Posterior cingulate gyrus (tissue), 11 donors: ENCODE measurements at places on chromosomes 11 and 22.
A peak's percentile ranks its signal among the peaks of the same experiment; 100 is the strongest.

DNA sequence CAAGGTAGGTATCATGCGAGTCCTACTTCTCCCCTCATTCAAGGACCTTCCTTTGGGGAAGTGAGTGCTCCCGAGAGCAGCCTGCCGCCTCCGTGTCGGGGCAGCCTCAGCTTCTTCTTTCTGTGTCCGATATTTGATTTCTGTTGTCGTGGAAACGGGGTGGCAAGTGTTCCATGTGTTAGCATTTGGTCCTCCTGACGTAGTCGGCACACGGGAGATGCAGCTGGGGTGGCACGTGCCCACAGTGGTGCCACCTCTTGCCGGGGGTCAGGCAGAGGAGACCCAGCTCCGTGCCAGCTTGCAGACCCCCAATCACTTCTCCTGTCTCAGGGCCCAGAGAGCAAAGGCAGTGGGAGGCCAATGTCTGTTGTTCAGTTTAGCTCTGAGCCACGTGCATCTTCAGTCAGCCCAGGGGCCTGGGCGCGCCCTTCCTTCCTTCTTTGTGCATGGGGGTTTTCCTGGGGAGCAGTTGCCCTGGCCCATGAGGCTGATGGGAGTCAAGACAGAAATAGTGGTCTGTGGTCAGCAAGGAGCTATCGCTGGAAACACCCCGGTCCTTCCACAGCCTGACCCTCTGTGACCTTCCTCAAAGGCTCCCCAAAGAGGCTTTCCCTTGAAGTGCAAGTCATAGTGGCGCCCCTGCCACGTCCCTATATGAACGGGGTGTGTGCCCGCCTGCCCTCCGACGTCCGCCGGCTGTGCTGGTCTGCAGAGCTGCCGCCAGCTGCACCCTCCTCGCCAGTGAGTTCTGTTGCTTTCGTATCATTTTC, 44.5 kb downstream of the PARVB start:
- no peak for DNase-seq

DNA sequence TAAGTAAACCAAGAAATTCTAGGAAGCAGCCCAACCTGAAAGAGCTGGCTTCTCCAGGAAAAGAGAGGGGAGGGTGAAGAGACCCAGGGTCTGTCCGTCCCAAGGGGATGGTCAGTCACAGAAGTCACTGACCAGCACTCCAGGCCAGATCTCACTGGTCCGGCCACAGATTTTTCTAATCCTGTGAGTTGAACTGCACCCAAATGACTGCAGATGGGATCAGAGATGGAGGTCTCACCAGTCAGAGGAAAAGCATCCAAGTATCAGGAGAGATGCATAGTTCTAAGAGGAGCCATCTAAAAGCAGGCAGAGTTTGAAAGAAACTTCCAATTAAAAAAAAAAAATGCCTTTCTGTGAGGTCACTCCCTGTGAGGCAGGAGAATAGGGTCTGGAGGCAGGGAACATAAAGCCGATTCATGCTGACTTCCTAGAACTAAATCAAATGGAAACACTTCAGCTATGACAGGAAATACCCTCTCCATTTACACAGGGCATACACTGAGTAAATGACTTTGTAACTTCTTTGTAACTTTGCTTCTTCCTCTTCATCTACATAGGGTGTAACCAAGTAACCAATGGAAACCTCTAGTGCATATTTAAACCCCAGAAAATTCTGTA, 144.5 kb downstream of the CCDC34 start:
- DNase-seq, result no peak

- no peak for DNase-seq
Measured at GRCh38 chr11:128450882-128451651, 136.3 kb downstream of the ETS1 start.

- DNase-seq, result peak; percentile 6
Measured at GRCh38 chr22:46357711-46358520, 22.4 kb downstream of the TRMU start.

DNA sequence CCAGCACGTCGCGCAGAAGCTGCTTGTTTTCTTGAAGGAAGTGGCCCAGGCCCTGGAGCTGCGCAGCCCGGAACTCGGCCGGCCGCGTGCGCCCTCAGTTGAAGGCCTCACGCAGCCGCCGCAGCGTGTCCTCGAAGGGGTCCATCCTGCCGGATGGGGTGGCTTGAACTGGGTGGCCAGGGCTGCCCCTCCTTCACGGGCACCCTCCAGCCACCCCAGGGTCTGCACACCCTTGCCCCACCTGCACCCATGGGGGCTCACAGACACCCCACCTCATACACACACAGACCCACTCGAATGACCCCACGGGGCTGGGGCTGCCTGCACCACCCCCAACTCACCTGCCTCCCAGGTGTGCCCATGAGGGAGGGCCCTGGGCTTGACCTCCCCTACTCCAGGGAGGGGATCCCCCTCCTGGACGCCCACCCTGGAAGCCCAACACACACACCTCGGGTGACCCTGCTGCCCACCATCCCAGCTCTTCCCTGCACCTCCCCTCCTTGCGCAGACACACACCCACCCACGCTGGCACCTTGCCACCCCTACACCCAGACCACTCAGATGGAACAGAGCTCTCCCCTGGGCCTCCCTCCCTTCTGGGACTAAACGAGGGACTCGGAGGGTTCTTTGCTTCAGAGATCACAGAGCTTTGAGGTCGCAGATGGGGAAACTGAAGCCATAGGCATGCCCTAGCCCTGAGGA, 6.8 kb downstream of the ALDH3B2 start:
- DNase-seq, result peak; percentile 66

DNA sequence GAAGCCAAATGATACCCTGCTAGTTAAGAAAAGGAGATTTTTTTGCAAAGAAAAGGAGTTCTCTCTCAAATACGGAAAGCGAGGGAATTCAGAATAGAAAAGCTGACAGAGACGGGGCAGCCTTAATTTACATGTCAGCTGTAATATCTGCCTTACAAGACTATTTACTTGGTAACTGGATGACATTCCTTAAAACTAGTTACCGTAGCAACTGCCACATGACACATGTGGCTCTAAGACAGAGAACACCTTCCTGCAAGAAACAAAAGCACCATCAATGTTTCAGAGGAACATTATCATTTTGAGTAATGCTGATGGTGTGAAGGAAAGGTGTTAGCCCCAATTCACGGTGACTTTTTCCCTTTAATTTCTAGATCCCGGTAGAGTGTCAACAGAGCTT, 222.1 kb downstream of the LRRC4C start:
- no peak for DNase-seq

DNA sequence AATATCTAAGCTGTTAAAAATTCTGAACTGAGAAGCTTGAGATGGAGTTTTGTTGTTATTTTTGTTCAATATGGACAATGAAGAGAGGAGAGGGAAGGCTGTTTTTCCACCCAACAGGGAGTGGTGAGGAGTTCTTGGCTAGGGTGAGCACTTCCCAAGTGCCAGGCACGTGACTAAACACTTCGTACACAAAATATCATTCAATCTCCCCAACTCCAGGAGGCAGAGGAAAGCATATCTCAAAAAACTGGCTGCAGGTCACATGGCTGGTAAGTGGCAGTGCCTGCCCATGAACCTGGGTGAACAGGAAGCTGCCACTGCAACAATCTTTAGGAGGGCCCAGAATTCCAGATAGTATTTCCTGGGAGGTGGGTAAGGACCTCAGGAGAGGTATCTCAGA, 11.6 kb downstream of the ELF5 start:
- DNase-seq, result no peak

GRCh38 chr22:49833340-49834007, 5.8 kb upstream of the BRD1 start:
- peak; percentile 24 for DNase-seq

- DNase-seq, result no peak
Measured at GRCh38 chr11:120307476-120307875, 17.6 kb upstream of the TLCD5 start.

DNA sequence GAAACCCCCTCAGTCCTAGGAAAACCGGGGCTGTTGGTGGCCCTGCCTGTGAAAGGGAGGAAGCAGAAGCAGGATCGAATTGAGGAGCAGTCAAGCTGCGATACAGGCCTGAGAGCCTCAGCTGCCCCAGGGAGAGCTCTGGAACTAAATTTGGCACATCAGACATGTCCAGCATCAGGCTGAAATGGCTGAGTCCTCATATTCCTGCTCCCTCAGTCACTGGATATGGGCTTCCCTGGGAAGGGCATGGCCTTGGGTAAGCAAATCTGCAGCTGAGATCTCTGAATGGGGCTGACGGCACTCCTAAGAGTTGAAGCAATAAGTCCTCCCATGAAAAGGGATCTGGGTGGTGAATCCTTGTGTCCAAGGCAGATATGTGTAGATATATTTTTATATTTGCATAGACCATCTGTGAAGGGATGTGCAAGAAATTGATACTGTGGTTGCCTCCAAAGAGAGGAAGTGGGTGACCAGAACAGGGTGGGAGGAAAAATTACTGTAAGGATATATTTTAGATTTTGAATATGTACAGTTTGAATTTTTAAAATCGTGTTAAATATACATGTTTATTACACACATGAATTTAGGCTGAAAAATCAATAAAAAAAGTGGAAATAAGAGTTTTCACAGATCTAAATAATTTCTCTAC, 45.5 kb downstream of the APIP start:
- DNase-seq, result no peak

DNA sequence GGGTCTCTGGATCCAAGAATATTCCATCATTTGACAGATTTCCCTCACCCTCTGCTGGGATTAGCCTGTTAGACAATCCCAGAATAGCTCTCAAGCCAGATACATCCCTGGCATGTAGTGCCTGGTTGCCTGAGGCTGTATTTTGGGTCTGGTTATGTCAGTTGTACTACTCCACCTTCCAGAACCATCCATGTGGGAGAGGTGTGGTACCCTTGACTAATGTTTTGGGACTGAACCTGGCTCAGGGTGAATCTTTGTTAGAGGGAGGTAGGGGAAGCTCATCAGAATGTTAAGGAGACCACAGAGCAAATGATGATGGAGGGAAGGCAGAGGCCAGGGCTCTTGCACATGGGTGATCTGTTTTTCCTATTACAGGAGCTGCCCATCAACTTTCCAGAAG, 5.2 kb downstream of the C11orf52 start:
- DNase-seq, result no peak

DNA sequence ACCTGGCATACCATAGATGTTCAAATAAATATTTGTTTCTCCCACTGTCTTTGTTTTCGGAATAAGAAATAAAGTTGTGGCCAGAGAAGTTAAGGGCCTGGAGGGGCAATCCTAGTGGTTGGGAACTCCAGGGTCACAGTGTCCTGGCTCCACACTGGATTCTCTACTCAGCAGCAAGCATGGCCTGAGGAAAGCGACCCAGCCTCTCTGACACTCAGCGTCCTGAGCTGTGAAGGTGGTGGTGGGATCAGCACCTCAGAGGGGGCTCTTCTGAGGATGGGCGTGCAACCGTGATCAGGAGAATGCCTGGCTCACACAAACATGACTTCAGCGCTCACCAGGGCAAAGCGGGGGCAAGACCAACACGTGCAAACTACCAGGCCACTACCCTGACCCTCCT, 59.9 kb downstream of the LARGE1 start:
- no peak for DNase-seq

GRCh38 chr11:73755670-73756069, 5.2 kb downstream of the RAB6A start:
- no peak for DNase-seq

DNA sequence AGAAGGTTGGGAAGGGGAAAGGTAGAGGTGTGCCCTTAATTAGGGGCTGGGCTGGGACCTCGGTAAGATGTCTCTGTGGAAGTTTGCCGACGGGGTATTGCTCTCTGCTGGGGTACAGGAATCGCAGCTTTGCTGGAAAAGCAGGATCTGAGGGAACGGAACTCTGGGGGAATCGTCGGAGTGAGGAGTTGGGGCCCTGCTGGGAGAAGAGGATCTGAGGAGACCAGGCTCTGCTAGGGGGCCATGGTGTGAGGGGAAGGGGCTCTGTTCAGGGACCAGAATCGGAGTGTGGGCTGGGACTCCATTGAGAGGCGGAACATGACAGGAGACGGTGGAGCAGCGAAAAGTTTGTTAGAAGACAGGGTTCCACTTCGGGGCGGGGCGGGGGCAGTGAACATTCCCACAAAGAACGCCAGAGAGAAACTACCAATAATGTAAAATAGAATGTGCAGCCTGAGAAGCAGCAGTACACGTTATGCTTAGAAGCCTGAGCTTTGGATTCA, 456 bp downstream of the AAMDC start:
- no peak for DNase-seq

- DNase-seq, result no peak
Measured at GRCh38 chr22:33163815-33164214, 105.6 kb upstream of the SYN3 start.

DNA sequence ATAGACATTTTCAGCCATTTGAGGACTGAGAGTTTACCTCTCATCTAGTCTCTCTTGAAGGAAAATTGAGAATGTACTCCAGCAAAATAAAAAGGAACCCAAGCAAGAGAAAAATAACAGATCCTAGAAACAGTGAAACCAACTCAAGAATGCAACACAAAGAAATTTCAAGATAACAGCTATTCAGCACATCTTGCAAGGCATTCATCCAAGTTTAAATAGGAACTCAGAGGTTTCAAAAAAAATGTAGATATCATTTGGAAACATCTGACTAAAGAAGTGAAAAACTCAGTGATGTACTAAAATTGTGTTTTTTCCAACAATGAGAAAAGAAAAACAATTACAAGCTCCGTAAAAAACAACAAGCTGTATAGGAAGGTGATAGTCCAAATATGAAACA, 76.4 kb downstream of the TMEM135 start:
- no peak for DNase-seq

GRCh38 chr22:23742505-23743264, 8.2 kb downstream of the ZNF70 start:
- DNase-seq, result no peak

DNA sequence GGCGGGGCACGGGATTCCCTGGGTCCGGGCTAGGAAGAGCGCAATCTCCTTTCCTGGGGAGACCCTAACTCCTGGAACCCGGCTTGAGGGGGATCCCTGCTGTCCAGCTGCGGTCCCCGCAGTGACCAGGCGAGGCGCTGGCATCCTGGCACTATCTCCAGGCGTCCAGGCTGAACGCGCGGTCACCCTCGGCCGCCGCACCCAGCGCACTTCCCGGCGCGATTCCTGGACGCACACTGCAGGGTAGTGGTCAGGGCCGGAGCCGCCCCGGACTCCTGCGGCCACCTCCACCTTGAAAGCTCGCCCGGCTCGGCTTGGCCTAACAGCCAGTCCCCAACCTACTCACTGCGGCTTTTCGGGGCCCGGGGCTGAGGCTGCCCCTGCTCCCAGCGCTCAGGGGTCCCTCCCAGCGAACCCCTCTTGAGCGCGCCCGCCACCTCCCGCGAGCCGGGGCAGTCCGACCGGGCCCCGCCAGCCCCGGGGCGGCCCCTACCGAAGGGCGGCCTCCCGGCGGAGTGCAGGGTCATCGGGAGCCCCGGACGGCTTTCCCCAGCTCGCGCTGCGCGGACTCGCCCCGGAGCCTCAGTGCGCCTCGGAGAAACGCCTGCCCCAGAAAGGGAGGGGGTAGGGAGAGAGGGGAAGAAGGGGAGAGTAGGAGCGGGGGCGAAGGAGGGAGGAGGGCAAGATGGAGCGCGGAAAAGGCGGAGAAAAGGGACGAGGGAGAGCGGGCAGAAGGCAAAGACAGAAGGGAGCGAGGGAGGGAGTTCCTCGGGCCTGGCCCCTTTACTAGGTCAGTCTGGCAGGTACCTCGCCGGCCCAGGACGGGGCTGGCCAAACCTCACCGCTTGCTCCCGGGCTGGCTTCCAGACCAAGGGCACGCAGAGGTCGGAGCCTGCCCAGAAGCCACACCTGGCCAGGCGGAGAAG, 1.0 kb downstream of the POU2AF3 start:
- peak; percentile 65 for DNase-seq

- no peak for DNase-seq
Measured at GRCh38 chr22:35192129-35192918, 65.0 kb upstream of the HMGXB4 start.
